Stimulated activated CD4-positive, alpha-beta T cell treated with anti-CD3 and anti-CD28 coated beads, Interleukin-12 subunit alpha, Interleukin-12 subunit beta, amount 100 ng/mL, for 24 hours (primary cell): ENCODE measurements at places on chromosomes 1 and 21.

DNA sequence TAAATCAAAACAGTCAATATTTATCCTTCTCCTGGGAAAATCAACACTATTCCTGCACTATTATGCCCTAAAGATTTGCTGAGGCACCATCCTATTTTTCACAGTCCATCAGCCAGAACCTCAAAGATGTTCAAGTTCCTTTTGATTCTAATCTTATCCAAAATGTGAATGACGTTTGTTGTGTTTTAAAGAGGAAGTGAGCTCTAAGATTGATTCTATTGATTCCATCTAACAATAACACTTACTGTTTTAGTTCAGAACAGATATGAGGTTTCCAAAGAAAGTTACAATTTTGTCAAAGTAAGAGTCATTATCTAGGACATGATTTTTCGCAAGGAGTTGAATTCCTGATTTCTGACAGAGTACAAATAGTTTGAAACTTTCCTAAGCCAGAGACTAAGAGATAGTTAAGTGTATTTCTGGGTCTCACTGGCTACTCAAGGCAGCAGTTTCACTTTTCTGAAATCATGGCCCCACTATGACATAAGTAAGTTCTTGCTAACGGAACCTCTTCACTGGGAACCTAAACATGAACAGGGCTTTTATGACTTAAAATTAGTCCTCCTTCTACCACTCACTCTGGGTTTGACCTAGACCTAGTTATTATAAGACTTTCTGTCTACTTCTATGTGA, 84.7 kb downstream of the LHX9 start:
- no peak for DNase-seq

DNA sequence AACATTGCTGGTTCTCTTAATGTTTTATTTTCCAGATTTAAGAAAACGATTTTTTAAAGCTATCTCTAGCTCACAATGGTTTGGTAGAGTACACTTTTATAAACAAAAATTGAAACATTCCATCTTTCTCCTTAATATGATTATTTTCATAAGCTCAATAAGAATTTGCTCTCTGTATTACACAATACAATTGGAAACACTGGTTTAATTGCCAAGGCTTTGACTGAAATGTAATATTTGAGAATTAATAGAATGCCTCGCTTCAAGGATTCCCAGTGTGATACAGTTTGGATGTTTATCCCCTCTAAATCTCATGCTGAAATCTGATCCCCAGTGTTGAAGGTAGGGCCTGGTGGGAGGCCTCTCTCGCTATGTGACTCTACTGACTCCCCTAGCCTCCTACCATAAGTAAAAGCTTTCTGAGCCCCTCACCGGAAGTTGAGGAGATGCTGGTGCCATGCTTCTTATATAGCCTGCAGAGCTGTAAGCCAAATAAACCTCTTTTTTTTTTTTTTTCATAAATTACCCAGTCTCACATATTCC, 67.4 kb downstream of the DDAH1 start:
- DNase-seq, result no peak

DNA sequence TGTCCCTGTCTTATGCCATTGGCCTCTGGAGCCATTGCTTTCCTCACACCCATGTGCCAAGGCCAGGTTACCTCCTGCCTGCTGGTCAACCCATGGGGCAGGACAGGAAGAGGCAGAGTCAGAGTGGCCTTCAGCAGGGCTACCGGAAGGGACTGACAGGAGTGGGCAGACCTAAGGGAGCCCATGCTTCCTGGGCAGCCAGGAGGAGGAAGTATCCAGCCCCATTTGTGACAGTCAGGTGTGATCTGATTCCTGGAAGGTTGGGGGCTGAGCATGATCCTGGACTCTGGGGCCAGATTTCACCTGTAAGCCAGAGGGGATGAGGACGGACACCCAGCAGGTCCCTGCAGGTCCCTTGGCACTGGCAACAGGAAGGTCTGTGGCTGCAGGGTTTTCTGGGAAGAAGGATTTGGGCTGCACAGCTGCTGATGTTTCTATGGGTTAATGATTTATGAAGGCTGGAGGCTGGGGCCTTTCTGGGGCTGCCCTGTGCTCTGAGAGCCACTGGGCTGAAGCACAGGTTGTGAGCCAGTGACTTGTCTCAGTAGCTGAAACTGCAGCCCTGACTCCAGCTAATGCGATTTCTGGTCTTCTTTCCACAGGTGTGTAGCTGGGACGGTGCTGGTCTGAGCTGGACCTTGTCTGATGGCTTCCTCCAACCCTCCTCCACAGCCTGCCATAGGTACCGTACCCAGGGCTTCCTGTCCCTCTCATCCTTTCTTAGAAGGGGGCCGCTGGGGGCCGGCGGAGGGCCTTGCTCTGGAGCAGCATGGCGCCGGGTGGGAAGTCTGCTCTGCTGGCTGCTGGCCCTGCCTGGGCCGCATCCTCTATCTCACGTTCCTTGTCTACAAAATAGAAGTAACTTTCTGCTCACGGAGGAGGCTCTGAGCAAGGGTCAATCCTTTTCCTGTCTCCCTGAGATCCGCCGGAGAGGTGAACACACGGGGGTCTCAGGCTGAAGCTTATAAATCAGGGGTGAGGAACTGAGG, 40.7 kb downstream of the ARHGEF10L start:
- no peak for DNase-seq

- DNase-seq, result no peak
Observed at GRCh38 chr1:186775881-186776560, 52.7 kb upstream of the PLA2G4A start.

DNA sequence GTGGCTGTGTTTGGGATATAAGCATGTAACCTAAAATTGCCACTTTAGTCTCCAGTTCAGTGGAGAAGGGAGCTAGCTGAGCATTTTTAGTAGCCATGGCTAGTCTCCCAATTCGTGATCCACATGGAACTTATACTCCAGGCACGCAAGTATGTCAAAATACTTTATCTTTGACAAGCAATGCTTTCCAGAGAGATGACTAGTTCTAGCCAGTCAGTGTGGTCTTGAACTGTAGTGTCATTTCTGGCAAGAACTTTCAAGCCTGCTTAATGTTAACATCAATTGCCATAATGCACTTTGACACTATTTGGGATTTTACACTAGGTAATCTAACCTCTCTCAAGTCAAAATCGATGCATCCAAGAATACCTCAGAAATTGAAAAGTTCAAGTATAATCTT, 660.0 kb downstream of the PTPRC start:
- DNase-seq, result no peak

GRCh38 chr1:100152271-100152670, 19.3 kb downstream of the TRMT13 start:
- DNase-seq, result no peak

- DNase-seq, result no peak
Observed at GRCh38 chr1:31961536-31961935, 23.4 kb upstream of the PTP4A2 start.

- DNase-seq, result peak; percentile 15
Observed at GRCh38 chr1:66981679-66982078, 56.9 kb downstream of the MIER1 start.

DNA sequence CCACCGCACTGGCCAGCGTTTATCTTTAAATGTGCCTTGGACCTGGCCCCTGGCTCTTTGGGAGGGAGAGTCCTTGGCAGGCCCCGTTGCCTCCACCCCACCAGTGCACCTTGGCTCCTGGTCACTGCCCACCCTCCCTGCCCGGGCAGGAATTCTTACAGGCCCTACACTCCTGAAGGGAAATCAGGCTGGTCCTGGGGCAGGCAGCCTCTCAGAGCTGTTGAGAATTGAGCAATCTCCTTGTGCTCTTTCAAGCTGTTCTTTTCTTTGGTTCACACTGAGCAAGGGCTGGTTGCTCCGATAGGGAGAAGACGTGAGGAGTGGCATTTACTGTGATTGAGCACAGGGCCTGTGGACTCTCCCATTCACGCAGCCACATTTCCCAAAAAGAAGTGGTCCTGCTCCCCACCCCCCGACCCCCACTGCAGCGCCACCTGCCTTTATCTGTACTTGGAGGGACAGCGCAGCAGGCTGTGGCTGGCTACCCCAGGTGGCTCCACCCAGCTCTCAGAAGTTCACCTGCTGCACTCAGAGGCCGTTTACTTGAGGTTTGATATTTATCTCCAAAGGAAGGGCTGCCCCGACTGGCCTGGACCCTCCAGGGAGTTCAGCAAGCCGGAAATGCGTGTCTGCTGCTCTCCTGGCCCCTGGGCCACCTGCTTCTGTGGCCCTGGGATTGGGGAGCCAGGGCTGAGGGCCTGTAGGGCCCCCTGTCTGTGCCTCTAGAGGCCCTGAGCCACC, 47.8 kb downstream of the SKI start:
- DNase-seq, result no peak

GRCh38 chr1:156160743-156161171, 7.4 kb downstream of the SEMA4A start:
- peak; percentile 65 for DNase-seq

- no peak for DNase-seq
Observed at GRCh38 chr1:4379451-4380175, 274.8 kb upstream of the AJAP1 start.

DNA sequence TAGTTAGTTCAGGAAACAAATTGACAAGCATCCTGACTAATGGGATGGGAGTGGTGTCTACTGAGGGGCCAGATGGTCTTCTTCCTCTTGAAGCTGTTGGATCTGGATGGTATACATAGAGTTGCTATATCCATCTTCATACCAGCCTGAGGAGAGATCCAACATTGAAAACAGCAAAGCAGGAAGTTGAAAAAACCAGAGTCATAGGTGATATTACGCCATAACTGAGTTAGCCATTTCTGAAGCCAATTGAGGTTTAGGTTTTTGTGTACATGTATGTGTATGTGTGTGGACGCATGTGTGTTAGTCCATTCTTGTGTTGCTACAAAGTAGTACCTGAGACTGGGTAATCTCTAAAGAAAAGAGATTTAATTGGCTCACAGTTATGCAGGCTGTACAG, 2.3 kb upstream of the TSPAN2 start:
- DNase-seq, result no peak

GRCh38 chr1:26049531-26050247, 3.8 kb upstream of the SLC30A2 start:
- DNase-seq, result no peak

DNA sequence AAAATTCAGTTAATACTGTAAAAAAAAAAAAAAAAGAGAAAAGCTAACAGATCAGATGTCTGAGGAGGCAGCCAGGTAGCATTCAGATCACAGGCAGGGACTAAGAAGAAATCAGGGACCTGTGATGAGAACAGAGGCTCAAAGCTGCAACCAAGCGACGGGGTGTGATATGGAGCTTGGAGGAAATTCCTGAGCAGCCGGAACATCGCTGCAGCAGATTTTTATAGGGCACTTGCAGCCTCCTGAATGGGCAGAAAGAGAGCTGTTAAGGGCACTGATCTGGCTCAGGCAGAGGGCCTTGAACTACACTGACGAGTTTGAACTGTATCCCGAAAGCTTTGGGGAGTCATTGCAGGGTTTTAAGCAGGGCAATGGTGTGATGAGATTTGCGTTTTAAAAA, 315.4 kb downstream of the ADGRL2 start:
- no peak for DNase-seq

DNA sequence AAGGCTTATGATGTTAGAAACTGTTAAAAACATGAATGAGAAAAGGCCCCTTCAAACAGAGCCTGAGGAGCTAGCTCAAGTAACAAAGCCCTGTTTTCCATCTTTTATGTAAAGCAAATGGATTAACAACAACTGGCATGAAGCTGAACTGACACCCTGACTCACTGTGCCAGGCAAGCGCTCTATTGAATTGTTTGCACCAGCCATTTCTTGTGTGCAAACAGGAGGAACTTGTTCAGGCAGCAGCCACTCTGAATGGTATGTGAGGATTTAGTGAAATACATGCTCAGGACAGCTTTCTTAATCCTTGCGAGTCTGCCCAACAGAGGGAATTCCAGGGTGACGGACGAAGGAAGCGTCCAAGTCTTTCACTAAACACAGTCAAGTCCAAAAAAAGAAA, 291.1 kb upstream of the ADGRL2 start:
- DNase-seq, result no peak
